Astrocyte (in vitro differentiated cells and primary cell): ENCODE measurements at places on chromosomes 2 and 18. TPM values are rescaled to one million over a fixed set of nuclear protein-coding genes. Genes with fewer than 3 reads are reported as not detected.
A peak's percentile ranks its signal among the peaks of the same experiment; 100 is the strongest.

The CARF gene
- total RNA-seq: 3.6 and 5.3 TPM in 2 replicates

DNA sequence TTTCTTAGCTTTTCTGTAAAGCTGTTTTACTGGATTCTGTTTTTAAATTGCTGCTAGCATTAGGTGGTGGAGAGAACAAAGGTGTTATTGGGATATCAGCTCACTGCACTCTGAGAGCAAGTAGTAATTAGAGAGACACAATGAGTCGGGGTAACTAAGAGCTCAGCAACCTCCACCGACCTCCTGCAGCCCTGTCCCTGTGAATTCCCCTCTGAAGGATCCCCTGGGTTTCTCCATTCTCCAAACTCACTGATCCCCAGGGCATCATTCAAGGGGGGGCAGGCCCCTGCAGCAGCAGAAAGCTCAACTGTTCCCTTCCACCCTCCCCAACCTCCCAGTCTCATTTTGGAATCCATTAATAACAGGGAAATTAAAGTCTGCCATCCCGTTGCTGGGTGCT is 73.0 kb downstream of the MTCL1 start:
- no peak for DNase-seq

DNA sequence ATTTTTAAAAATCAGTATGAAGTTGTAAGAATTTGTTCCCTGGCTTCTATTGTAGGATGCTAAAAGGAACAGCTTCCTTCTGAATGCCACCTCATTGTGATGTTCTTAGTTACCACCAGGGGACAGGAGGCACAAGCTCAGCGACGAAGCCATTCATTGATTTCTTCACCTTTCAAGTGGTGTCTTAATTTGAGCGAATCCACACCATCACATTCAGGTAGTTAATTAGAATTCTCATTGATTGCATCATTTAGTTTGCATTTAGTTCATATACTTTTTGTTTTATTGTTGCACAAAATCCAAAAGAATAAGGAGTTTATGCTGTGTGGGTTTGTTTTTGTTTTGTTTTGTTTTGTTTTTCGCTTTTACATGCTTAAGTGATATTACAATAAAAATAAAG is 23.1 kb downstream of the CYP27C1 start:
- DNase-seq: no peak

- DNase-seq: no peak
These were observed 208.0 kb downstream of the C1D start for GRCh38 chr2:67854798-67855197.

DNA sequence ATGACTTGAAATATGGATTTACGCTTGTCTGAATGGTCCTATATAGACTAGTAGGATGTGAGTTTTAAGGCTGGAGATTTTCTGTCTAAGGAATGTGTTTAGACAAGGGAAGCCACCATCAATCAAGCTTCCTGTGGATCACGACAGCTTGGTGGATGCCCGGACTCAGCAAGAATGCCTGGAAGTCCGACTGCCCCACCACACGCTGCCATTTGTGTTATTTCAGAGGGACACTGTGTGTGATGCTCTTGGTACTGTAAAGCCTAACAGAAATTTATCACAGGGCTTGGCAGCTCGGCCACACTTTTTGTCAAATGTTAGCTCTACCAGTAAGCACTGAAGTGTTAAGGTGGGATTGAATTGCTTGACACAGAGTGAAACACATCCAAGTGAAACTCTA is 127.1 kb upstream of the CDH7 start:
- no peak for DNase-seq

GRCh38 chr2:75596784-75597183 is 36.0 kb upstream of the EVA1A start:
- peak; percentile 62 for DNase-seq

DNA sequence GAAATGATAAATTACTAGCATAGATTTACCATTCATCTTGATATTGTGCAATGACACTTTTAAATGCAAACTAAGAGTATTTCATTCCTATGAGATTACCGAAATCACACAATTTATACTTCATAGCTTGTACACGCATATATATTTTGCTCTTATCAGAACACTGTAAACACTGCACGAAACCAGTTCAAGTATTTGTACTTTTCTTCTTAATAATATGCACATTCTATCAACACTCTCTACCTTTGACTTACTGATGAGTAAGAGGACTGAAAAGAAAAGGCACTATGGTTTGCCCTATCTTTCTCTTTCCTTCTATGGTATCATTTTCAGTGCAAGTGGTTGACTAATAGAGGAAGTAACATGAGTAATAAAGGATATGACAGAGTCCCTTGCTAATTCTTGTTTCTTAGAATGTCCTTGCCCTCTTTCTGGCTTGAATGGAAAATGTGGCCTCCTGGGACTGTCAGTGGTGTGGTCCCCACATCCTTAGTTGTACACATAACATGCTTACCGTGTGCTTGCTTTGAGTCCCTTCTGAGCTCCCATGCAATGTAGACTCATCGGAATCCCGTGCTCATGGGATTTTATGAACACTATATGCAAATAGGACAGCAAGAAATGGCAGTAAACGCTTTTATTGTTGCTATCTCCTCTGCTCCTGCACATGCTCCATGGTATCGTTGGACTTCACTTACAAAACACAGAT is 363.5 kb upstream of the TNP1 start:
- DNase-seq: peak; percentile 98

The RTP5 gene
- not detected in 2 replicates for total RNA-seq

DNA sequence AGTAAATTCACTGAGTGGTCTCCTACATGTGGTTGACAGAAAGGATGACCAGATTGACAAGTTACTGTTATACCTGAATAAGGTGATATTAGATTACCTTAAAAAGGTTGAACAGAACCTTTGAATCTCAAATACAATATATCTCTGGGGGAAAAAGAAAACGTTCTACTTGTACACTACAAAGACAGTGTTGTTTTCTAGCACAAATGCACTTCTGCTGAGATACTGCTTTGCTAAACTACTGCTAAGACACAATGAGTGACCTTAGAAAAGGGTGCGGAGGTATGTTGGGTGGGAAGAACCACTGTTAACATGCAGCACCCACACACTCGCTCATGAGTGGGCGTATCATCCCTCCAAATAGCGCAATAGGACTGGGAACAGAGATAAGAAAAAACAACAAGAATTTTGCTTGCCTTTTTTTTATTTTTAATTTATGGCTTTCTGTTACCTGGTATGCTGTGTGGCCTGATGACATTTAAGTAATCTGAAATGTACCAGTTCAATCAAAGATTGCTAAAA is 6.1 kb downstream of the BCL2 start:
- DNase-seq: no peak

The MTA3 gene
- 69.4 and 70.4 TPM in 2 replicates for total RNA-seq

GRCh38 chr2:75466708-75467311 is 93.9 kb downstream of the EVA1A start:
- DNase-seq: no peak

DNA sequence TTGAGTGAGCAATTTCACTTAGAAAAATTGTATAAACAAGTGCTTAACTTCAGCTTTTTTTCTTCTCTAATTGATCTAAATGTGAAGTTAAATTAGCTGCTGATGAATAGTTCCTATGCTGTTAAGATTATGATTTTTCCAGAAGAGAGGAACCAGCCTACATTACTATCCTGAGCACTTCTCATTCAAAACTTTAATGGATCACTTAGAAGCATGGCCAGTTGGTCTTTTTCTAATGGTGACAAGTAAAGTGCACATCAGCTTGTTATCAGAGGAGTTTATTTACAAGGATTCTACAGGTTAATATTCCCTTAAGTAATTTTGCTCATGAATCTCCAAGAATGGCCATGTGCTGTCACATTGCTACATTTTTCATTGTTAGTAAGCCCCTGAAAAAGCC is 37.1 kb downstream of the DCC start:
- DNase-seq: no peak

The PRADC1 gene
- 13.1 and 16.7 TPM in 2 replicates for total RNA-seq

DNA sequence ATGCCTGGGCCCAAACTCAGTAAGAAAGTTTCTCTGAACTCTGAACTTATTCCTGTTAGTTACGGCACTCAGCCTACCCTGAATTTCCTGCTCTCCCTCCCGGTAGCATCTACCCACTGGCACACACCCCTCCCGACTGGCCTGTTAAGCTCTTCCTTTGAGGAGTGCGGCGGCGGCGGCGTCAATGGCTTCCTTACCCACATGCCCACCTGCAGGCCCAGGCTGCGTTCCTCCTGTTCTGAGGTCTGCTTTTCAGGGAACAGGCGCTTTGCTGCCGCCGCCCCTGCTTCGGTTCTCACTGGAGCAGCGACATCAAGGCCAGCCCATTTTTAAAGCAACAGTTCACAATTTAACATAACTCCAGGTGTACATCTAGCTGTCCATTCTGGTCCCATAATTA is 432.4 kb downstream of the DCDC2C start:
- DNase-seq: no peak

- DNase-seq: no peak
These were observed 273.5 kb downstream of the PIK3C3 start for GRCh38 chr18:42228581-42228980.

- peak; percentile 71 for DNase-seq
These were observed 19.2 kb downstream of the POU3F3 start for GRCh38 chr2:104872866-104873688.

The OSR1 gene
- total RNA-seq: 0.31 and 1.0 TPM in 2 replicates

DNA sequence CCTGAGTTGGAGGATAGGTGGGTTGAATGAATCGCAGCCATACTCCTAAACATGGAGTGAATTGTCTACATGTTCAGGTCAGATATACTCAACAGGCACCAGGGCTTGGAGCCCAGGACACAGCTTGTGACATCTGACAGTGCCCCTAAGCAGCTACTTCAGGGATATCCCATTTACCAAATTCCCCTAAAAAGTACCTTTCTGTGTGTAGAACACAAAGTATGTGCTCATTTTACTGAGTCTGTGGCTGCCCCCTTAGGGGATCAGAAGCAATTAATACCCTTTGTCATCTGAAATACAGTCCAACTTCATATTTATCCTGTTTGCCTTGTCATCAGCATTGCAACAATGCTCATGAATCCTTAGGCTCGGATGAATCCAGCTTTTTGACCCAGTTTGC is 20.8 kb downstream of the TNFRSF11A start:
- DNase-seq: no peak

The CD8B2 gene
- not detected in 2 replicates for total RNA-seq

DNA sequence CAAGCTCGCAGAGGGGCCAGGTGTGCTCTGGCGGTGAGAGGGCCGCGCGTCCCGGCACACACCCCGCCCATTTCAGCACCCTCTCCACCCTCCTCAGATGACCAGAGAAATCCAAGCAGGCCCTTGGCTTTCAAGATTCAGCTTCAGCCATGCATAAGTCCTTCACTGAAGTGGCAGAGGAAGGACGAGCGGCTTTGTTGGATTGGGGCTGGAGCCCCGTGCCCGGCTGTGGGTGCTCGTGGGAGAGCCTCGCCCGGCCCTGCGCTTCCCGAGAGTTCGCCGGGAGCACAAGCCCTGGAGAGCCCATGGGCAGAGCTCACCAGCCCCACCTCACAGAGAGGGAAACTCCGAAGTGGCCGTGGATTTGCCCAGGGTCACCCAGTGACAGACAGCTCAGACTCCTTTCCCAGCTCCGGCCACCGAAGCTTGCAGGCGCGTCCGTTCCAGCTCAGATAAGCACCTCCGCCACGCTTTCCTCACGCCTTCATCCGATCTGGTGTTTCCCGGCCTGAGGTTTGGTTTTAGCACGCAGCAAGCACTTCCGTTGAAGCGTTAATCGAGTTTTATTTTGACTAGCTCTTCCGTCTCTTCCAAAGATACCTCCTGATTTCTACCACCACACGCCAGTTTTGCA is 45.6 kb upstream of the MTCL1 start:
- DNase-seq: no peak

DNA sequence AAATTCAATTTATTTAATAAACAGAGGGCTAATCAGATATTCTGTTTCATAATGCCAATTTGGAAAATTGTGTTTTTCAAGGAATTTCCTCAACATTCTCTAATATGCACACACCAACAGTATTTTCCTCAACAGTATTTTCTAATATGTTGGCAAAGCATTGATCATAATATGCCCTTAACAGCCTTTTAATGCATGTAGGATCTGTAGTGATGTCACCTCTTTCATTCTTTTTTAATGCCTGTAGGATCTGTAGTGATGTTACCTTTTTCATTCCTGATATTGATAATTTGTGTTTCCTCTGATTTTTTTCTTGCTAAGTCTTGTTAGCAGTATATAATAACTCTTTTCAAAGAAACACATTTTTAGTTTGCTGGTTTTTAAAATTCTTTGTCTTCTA is 15.9 kb downstream of the VWA3B start:
- DNase-seq: no peak

GRCh38 chr2:221005338-221005737 is 566.8 kb downstream of the EPHA4 start:
- DNase-seq: no peak

DNA sequence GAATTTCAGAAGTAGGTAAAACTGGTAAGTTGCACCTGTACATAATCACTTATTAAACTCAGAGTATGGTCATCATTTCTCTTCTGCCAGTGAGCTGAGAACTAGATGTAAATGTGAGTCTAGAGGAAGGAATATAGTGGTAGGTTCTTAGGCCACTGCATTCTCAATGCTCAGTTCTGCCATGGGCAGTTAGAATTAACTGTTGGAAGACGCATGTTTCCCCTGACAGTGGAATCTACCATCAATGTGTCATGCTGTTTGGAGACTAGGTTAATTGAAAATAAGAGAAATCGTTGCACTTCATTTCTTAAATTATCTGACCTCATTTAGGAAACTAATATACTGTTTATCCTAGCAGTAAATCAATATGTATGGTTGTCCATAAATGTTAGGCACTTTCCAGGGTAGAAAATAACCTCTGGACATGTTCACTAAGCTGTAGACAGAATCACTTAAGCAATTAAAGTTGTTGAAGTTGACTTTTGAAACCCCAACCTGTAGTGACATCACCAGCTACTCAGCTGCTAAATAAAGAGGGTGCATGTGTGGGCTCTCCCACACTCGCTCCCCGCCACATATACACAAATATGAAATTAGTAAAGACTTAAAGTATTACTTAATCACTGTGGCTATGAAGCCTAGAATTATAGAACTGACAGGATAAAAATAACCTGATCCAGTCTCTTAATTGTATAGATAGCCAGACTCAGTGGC is 91.5 kb upstream of the NOSTRIN start:
- no peak for DNase-seq

GRCh38 chr2:201969938-201970785 is 63.5 kb upstream of the FZD7 start:
- DNase-seq: peak; percentile 98

The NYAP2 gene
- 0.14 and 0.19 TPM in 2 replicates for total RNA-seq

GRCh38 chr2:71705171-71705960 is 252.0 kb downstream of the DYSF start:
- no peak for DNase-seq

DNA sequence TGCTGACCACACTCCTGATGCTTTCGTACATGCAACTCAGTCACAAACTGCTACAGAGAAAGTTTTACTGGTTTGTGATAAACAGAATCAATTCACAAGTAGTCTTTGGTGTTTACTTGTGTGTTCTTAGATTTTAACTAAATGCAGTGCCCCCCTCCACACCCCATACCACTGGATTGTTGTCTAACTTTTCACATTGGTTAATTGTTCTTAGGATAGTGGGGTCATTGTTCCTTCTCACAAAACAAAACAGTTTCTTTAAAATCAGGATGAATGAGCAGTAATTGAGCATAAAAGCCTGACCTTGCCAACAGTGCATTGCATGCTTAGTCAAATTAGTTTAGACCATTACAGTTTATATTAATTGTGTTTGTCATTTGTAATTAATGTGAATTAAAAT is 14.1 kb upstream of the PNPT1 start:
- no peak for DNase-seq

The DHRS9 gene
- not detected in 2 replicates for total RNA-seq

The WDR33 gene
- total RNA-seq: 40.9 and 41.8 TPM in 2 replicates
